Substantia nigra (tissue), 51 donors: ENCODE measurements at places on chromosomes 4 and X.

- no peak for DNase-seq
Measured at GRCh38 chr4:89270792-89271191, 36.8 kb downstream of the GPRIN3 start.

GRCh38 chr4:109978704-109979454, 66.2 kb downstream of the EGF start:
- no peak for DNase-seq

DNA sequence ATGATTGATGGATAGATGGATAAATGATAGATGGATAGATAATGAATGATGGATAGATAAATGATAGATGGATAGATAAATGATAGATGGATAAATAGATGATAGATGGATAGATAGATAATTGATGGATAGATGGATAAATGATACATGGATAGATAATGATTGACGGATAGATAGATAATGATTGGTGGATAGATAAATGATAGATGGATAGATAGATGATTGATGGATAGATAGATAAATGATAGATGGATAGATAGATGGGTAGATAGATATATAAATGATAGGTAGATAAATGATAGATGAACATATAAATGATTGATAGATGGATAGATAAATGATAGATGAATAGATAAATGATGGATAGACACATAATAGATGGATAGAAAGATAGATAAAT, 49.5 kb upstream of the SHOX start:
- DNase-seq, result no peak

DNA sequence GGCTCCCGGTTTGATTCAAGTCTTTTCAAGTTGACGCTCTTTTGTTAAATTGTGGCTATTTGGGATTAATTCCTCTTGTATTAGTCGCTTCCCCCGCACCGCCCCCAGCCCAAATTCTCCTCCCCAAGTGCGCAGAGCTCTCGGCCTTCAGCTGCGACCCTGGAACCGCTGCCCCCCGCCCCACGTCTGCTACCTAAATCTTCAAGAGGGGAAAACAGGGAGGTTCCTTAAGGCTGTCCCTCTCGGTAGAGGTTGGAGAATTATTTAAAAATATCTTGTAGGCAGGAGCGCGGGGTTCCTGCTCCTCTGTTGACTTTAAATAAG, 860 bp upstream of the RPS6KA3 start:
- DNase-seq, result no peak

DNA sequence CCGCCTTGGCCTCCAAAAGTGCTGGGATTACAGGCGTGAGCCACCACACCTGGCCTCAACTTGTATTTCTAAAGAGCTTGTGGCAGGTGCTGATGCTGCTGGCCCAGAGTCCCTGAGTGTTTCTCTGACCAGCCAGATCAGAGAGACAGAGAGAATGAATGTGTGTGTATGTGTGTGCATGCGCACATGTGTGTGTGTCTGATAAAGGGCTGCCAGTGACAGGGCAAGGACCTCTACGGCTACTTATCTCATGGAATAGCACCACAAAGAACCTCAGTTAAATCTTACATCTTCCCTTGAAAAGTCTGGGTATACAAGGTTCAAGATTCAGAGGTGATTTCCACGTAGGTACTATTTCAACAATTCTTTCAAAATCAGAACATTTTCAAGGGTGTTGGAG, 86.0 kb downstream of the SCD5 start:
- no peak for DNase-seq

GRCh38 chr4:146330392-146330791, 116.1 kb downstream of the REELD1 start:
- DNase-seq, result no peak

DNA sequence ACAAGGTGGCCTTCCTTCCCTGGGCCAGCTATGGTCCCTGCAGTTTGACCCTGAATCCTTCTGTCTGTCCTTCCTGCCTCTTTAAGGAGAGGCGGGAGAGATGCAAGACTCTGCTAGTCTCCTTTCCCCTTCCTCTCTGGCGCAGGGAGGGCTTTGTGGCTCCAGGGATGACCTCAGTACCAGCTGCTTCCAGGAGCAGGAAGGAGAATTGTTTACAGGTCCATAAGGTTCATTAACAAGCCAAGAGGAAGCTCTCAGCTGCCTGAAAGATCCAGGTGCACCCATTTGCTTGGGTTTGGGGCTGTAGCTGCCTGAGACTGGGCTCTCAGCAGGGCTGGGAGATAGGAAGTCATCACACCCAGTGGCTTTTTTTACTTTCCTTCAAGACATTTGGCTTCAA, 4.0 kb upstream of the FATE1 start:
- no peak for DNase-seq

DNA sequence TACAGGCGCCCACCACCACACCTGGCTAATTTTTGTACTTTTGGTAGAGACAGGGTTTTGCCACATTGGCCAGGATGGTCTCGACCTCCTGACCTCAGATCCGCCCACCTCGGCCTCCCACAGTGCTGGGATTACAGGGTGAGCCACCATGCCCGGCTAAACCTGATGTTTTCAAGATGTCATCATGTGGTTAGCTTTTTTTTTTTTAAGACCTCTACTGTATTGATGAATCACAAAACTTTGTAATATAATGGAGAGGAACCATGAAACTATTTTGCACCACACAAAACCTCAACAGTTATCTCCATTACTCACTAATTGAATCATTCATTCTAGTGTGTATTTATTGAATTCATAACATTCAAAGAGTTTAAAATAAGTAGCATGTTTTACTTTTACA, 94.7 kb upstream of the NEIL3 start:
- no peak for DNase-seq

DNA sequence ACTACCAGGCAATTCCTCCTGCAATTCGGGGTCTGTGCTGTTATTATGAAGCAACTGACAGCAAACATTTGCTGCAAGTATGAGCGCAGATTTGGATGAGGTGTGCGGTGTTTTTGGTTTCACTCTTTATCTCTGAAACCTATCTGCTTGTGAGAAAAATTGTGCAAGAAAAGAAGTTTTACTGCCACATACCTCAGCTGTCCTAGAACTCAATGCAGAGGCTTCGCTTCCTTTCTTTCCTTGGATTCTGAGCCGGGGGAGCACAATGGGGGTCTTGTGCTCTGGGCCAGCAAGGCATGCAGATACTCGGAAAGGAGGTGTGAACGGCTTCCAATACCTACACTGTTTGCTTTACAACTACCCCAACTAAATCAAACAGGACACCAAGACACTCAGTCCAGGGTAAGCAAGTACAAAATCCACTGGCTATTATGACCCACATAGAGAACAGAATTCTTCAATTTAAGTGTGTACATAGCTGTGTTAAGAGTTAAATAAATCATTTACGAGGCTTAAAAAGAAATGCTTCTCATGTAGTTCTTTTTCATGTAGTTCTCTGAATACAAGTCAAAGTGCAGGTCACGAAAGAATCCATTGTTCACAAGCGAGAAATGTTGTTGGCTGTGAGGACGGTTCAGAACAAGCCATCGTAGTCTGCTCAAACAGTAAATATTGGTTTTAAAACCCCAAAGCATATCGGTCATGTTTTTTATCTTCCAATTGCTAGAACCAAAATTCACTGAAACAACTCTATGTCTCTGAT, 1.1 kb downstream of the SORBS2 start:
- no peak for DNase-seq

DNA sequence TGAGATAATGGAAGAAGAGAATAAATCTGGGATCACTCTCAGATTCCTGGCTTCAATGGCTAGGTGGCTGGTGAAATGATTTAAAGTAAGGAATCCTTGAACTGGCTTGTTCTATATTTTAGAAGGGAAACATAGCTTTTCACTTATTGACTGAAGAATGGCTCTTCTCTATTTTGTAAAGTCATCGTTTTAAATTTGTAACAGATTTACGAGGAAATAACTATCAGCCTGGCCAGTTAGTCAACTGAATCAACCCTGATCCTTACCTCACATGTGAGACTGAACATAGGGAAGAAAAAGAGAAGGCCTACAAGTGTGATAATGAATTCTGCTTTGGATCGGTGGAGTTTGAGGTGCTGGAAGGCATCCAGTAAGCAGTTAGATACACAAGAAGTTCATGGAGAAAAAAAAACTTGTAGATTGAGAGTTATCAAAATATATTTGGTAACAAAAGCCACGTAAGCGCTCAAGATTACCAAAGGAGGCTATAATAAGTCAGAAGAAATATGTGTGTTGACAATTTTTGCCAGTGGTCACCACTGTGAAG, 12.0 kb downstream of the AREG start:
- no peak for DNase-seq

DNA sequence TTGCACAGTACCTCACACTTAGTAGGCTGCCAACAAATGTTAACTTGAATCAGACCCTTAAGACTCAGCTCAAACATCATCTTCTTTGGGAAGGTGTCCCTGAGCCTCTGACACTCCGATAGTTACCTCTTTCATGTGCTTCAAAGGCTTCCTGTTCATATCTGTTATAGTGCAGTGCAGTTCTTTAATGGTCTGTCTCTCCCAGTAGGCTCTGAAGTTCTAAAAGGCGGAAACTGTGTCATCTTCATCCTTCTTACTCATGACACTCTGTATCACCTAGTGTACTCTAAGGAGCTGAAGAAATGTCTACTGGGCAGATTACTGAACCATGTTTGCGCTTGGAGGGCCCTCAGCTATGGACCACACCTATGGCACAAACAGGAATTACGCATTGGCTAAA, 2.1 kb upstream of the DIAPH2 start:
- DNase-seq, result no peak

DNA sequence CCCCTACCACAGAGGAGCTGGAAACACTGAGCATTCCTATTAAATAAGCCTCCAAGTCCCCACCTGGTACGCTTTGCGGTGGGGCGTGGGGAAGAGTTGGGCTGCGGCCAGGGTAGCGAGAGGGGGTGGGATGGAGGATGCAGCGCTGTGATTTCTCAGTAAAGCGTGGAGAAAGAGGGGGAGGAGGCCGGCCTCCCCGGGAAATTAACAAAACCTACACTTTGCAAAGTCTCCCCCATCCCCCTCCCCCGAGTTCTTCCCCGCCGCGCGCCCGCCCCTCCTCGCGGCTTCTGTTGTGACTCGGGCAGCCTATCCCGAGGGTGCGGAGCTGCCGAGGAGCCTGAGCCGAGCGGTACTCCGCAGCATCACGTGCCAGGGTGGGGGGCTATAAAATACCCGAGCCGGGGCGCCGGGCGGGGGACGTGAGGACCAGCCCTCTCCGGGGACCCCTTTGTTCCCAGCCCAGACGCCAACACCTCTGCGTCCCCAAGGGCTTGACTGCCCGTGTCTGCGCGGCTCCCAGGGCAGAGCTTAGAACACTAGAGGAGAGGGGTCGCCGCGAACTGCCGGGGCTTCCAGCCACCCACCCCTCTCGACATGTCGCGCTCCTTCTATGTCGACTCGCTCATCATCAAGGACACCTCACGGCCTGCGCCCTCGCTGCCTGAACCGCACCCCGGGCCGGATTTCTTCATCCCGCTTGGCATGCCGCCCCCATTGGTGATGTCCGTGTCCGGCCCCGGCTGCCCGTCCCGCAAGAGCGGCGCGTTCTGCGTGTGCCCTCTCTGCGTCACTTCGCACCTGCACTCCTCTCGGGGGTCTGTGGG, at the start of gene GSX2:
TSS of gene GSX2 (plus strand) at position 416 of the 827 bp plus-strand sequence. CDS start at position 598, 182 bp downstream.
- DNase-seq, result no peak

- no peak for DNase-seq
Measured at GRCh38 chrX:15848576-15848975, 6.0 kb downstream of the AP1S2 start.

- no peak for DNase-seq
Measured at GRCh38 chr4:57080781-57081650, 29.2 kb downstream of the IGFBP7 start.

GRCh38 chrX:110966839-110967238, 129.2 kb upstream of the PAK3 start:
- no peak for DNase-seq

GRCh38 chr4:90515191-90515590, 388.0 kb downstream of the CCSER1 start:
- DNase-seq, result no peak

DNA sequence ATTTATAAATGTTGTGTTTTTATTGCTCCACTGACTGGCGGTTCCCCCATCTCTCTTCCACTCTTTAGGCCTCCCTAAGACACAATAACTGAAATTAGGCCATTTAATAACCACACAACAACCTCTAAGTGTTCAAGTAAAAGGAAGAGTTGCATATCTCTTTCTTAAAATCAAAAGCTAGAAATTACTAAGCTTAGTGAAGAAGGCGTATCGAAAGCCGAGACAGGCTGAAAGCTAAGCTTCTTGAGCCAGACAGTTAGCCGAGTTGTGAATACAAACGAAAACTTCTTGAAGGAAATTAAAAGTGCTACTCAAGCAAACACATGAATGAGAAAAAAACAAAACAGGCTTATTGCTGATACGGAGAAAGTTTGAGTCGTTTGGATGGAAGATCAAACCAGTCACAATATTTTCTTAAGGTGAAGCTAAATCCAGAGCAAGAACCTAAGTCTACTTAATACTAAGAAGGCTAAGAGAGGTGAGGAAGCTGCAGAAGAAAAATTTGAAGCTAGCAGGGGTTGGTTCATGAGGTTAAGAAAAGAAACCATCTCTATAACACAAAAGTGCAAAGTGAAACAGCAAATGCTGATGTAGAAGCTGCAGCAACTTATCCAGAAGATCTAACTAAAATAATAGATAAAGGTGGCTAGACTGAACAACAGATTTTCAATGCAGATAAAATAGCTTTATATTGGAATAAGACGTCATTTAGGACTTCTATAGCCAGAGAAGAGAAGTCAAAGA, 194.0 kb upstream of the TTC29 start:
- no peak for DNase-seq

DNA sequence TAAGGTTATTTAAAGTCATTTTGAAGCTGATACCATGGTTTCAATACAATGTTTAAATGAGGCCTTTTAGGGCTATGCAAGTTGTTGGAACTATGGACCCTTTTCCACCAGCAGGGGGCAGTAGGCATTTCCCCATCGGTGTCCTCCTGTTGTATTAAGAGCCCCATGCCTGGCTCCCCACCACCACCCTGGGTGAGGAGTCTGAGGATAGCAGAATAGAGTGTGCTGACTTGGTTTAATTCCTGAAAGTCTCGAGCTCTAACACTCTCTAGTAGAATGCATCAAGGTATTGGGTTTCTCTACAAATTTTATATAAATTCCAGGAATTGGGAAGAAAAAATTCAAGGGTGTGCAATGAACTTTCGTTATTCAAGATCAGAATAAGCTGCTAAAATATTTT, 234.8 kb upstream of the JADE1 start:
- DNase-seq, result no peak

- DNase-seq, result no peak
Measured at GRCh38 chr4:26323821-26324220, 3.0 kb downstream of the RBPJ start.
